ENCODE measurements at places on chromosomes 5 and 9.

DNA sequence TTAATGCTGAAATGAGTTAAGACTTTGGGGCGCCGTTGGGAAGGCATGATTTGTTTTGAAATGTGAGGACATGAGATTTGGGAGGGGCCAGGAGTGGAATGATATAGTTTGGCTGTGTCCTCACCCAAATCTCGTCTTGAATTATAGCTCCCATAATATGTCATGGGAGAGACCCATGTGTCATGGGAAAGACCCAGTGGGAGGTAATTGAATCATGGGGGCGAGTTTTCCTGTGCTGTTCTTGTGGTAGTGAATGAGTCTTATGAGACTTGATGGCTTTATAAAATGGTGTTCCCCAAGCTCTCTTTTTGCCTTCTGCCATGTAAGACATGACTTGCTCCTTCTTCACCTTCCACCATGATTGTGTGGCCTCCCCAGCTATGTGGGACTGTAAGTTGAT is 5.1 kb downstream of the SLC25A48 start:
- DNase-seq = no peak

GRCh38 chr9:119349351-119349825 is 19.8 kb downstream of the BRINP1 start:
- no peak for DNase-seq

- no peak for DNase-seq
Measured at GRCh38 chr5:50580506-50580905, 85.9 kb upstream of the PARP8 start.

GRCh38 chr9:99118782-99119466 is 14.0 kb downstream of the TGFBR1 start:
- peak; percentile 51 for DNase-seq

GRCh38 chr5:113166261-113166660 is 189.7 kb downstream of the DCP2 start:
- no peak for DNase-seq

GRCh38 chr9:132745756-132746709 is 75.8 kb downstream of the GTF3C4 start:
- no peak for DNase-seq

- DNase-seq = no peak
Measured at GRCh38 chr5:58255970-58256369, 203.9 kb downstream of the PLK2 start.

DNA sequence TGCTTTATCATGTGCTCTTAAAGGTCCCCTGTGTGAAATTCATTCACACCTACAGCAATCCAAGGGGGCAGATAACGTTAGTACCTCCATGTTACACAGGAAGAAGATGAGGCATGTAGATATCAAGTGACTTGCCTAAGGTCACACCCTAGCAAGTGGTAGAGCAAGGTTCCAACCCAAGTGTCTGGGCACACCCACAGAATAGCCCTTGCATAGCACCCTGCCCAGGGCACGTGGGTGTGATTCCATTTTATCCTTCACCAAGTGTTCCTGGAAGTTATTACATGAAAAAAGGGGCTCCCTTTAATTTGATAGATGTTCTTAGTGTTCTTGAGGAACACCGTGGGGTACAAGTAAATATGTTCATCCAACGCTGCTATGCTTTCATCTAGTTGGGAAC is 4.9 kb downstream of the TMEM171 start:
- no peak for DNase-seq

DNA sequence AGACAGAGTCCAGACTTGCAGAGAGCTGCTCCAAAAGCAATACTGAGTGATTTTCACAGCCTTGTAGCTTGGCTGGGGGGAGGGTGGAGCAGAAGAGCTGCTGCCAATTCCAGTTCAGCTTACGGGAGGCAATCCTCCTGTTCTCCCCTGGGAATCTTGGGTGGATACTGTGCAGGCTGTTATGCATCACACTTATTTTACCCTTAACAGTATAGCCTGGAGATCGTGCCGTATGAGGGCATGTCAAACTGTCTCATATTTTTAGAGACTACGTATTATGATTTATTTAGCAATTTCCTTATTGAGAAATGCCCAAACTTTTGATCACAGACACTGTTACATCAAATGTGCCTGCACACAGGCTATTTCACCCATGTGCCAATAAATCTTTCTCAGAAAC is 85.2 kb downstream of the BASP1 start:
- peak; percentile 90 for DNase-seq

GRCh38 chr5:169686137-169686536 is 49.1 kb downstream of the DOCK2 start:
- no peak for DNase-seq

GRCh38 chr5:81726297-81726696 is 24.6 kb downstream of the SSBP2 start:
- no peak for DNase-seq

GRCh38 chr5:173727839-173728778 is 111.7 kb upstream of the BOD1 start:
- no peak for DNase-seq

DNA sequence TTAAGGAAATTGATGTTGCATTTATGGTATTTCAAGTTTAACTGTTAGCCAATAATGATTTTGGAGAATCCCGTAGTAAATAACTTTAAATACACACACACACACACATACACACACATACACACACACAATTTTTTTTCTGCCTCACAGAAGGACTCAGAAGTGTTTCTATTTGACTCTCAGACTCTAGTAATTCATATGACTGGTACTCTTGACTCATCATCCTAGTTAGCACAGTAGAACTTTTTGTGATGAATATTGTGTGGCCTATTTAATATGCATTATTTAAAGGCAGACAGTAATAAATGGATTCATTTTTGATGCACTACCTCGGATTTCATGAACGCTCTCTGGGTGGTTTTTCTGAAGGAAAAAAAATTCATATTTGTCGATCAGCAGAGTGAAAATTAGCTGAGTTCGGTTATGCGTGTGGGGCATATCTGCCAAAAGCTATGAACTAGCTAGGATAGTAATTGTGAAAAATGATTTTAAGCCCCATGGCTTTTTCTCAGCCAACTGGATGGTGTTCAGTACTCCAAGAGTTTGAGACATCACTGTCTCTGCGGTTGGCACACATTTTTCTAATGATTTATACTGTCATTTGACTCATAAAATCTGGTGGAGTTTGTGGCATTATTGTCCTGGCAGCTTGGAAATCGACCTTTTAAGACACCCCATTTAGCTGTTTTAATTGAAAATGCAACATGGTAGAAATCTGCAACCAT is 102.2 kb downstream of the PCSK5 start:
- DNase-seq = no peak

DNA sequence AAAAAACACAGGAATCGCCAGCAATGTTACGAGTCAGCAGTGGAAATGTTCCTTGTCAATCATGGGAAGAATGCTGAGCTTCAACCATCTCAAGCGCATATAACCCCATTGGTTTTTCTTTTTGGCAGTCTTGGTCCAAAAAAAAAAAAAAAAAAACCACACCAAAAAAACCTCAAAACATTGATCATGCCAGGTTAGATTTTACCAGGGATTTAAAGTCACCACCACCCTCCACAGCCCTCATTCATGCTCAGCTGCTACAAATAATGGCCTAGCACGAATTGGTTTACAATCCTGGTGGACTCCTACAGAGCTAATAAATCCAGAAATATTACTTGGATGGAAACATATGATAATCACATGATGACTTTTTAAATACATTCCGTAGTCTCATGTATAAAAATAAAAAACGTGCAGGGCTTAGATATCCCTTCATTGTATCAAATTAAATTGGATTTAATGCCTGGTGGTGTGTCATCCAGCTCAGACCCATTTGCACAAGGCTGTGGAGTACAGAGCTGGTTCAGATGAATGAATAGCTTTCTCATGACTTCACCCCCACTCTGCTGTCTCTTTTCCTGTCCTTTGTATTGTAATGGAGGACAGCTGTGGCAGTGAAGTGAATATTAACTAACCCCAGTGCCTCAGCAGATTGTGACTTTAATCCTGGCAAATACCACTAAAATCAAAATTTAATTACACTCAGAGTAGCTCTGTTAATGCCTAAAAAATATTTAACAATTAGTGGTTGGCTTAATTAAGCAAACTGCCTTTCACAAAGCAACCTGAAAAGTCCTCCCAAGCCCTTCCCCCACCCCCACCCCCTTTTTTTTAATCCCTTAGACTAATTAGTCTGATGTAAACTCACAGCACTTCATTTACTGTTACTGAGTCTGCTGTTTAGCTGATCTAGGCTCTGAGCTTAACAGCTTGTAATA is 626.5 kb upstream of the ZNF608 start:
- no peak for DNase-seq

- no peak for DNase-seq
Measured at GRCh38 chr5:51208296-51208695, 175.0 kb upstream of the ISL1 start.

DNA sequence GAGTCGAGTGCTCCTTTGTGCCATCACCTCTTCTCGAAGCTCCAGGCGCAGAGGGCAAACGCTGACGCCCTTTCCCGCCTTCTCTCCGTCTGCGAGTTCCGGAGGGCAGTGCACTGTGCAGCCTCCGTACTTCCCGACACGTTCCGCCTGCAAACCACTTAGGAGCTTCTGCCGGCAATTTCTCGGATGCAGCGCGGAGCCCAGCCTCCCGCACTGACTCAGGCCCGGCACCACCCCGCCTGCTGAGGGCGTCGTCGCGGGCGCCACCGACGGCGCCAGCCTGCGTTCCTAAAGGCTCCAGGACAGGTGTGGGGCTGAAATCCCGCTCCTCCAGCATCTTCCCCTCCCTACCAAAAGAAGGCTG is 9.3 kb upstream of the TRIM36 start:
- DNase-seq = peak; percentile 5

DNA sequence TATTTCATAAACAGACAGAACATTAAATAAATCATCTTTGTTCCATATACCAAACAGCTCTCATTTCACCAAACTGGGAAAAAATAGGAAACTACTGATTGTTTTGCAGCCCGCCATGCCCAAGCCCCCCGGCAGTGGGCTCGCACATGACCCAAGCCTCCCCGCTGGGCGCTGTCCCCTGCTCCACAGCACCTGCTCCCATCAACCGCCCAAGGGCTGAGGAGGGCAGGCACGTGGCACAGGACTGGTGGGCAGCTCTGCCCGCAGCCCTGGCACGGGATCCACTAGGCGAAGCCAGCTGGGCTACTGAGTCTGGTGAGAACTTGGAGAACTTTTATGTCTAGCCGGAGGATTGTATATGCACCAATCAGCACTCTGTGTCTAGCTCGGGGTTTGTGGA is 554.8 kb upstream of the CCNG1 start:
- DNase-seq = no peak

- DNase-seq = no peak
Measured at GRCh38 chr9:92654481-92655301, 15.2 kb downstream of the IPPK start.

DNA sequence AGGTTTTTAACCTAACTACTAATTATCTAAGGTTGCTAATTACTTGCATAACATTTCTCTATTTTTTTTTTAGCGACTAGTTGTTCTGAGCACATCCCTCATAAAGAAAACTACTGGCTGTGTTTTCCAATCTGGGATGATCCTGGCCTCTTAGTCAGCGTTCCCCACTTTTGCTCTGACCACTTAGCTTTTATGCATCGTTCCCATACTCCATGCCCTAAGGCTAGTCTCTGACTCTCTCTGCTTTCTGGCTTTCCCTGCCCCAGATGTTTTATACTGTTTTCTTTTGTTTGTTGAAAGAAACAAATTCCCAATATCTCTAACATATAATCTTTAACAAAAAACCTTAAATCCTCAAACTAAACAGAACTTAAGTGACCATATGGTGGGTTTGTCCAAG is 217.9 kb downstream of the SPATA31D1 start:
- DNase-seq = no peak

- peak; percentile 67 for DNase-seq
Measured at GRCh38 chr9:108468364-108468763, 387.4 kb downstream of the ACTL7B start.

- DNase-seq = no peak
Measured at GRCh38 chr9:121357011-121357410, 13.0 kb downstream of the STOM start.

DNA sequence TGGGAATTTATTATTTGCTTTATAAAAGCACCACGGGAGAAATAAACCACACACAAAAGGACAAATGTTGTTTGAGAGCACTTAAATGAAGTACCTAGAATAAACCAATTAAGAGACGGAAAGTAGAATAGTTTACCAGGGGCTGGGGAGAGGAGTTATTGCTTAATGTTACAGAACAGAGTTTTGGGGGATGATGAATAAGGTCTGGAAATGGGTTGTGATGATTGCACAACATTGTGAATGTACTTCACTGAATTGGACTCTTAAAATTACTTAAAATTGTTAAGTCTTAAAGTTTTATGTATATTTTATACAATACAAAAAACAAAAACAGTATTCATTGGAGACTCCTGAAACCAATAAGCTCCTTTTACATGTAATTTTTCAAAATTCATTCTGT is 1.5 kb downstream of the ZBTB43 start:
- DNase-seq = peak; percentile 9

- DNase-seq = no peak
Measured at GRCh38 chr9:137761793-137762192, 115.8 kb upstream of the CACNA1B start.

- DNase-seq = no peak
Measured at GRCh38 chr9:35108946-35109575, 6.1 kb upstream of the STOML2 start.

DNA sequence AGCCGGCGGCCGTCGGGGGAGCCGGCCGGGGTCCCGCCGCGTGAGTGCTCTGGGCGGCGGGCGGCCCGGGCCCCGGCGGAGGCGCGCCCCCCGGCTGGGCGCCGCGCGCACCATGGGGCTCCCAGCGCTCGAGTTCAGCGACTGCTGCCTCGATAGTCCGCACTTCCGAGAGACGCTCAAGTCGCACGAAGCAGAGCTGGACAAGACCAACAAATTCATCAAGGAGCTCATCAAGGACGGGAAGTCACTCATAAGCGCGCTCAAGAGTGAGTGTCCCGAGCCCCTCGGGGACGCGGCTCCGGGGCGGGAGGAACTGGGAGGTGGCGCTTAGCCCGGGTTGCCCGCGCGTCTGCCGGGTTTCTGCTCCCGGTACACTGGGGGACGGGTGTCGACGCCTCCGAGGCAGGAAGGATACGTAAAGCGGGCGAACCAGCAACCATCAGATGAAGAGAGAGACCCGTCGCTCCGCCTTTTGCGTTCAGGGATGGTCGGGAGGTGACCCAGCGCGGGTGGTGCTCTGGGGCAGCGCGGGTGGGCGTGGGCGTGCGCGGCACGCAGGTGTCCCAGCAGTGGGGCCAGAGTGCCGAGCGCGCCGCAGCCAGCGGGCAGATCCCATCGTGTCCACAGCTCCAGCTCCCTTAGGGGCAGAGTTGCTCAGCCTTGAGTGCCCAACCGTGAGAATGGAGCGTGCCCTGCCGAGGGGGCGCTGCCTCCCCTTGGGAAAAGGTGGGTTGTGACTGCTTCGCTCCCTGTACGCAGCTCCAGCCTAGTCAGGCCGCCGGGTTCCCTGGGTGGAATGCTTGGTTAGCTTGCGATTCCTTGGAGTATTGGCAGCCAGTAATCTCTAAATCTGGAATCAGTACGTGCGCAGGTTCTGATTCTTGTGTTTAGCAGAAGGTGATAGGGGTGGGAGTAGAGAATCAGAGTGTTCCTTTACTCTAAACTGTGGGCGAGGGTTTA is 753 bp downstream of the ARHGAP26 start:
- DNase-seq = peak; percentile 57
